HCT116 (cell line): ENCODE measurements at places on chromosomes 2 and 18. TPM values are rescaled to one million over a fixed set of nuclear protein-coding genes. Genes with fewer than 3 reads are reported as not detected.

Gene FHOD3
- 4.0 TPM for total RNA-seq

Gene BOLL
- total RNA-seq, result not detected

Gene B4GALT6
- 16.1 TPM for total RNA-seq

Gene TTC32
- 6.3 TPM for total RNA-seq

Gene BBS5
- 4.6 TPM for total RNA-seq

Gene CACNB4
- total RNA-seq, result 2.0 TPM

- H3K36me3 ChIP-seq, result no peaks in the 10 kb centered on the region
- H3K27me3 ChIP-seq, result peaks cover 3% of the 10 kb centered on the region; the same call in 1 of the 2 replicates
Measured at GRCh38 chr18:45671321-45671720, 52.7 kb upstream of the SLC14A1 start.

DNA sequence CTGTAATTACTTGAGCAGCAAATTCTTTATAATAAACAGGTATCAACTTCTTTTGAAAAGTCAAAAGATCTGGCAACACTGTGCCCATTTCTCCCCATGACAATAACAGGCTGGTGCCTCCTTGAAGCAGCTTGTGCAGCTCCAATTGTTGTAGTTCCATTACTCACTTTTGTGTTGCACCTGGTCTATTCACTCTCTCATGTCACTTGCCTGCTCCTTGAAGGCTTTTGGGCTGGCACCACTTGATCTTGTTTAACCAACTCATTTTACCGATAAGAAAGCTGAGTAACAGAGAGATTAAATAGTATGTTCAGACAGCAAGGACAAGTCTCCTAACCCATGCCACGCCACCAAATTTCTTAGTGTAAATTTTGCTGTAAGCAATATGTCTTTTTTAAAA lies 314.5 kb downstream of the OSR1 start:
- H3K4me1 ChIP-seq, result no peaks in the 10 kb centered on the region
- no peak for DNase-seq
- peaks cover 13% of the 10 kb centered on the region; the same call in 1 of the 2 replicates for H3K27me3 ChIP-seq
- H3K36me3 ChIP-seq, result no peaks in the 10 kb centered on the region
- no peak overlapping the region for H3K4me3 ChIP-seq

DNA sequence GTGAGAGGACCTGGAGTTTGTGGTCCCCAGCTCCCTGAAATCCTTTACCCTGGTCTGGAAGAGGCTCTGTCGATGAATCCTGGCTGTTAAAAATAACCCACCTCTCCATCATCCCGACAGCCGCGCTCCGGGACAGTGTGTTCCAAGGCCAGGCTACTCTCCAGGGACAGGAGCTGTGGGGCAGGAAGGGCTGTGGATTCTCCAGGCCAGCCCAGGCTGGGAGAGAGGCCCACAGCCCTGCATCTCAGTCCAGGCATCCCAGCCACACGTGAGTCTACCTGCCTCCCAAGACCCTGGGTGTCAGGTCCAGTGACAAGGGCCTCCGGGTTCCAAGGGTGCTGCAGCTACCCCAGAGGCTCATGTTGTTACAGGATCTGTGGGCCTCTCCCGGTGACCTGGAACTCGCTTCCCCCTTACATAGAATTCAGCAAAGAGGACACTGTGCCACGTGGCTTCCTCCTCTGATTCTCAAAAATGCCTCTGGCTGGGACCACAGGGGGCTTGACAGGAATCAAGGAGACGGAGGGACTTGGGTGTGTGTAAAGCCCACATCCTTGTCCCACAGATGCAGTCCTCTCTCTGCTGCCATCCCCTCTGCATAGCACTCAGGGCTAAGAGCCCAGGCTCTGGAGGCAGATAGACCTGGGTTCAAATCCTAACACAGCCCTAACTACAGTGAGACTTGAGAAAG lies 17.3 kb downstream of the ADRA2B start:
- H3K27ac ChIP-seq, result no peak overlapping the region
- H3K36me3 ChIP-seq, result no peaks in the 10 kb centered on the region
- DNase-seq, result no peak

- no peak overlapping the region for H3K27ac ChIP-seq
- no peak overlapping the region for H3K4me3 ChIP-seq
- peaks cover 3% of the 10 kb centered on the region; the same call in 1 of the 2 replicates for H3K4me1 ChIP-seq
- H3K36me3 ChIP-seq, result no peaks in the 10 kb centered on the region
- no peak for DNase-seq
Measured at GRCh38 chr2:173666171-173666888, 298.8 kb downstream of the SP3 start.

- H3K27me3 ChIP-seq, result no peaks in the 10 kb centered on the region
- DNase-seq, result no peak
- H3K4me1 ChIP-seq, result peaks cover 4% of the 10 kb centered on the region; the same call in 1 of the 2 replicates
- H3K36me3 ChIP-seq, result no peaks in the 10 kb centered on the region
- H3K27ac ChIP-seq, result no peak overlapping the region
Measured at GRCh38 chr2:70932631-70933230, 3.0 kb upstream of the ATP6V1B1 start.

- H3K27ac ChIP-seq, result no peak overlapping the region
- DNase-seq, result no peak
- H3K36me3 ChIP-seq, result no peaks in the 10 kb centered on the region
- H3K4me1 ChIP-seq, result no peaks in the 10 kb centered on the region
Measured at GRCh38 chr2:62032096-62032495, 126.6 kb downstream of the COMMD1 start.

GRCh38 chr2:174545240-174545639 lies 52.4 kb downstream of the WIPF1 start:
- no peaks in the 10 kb centered on the region for H3K36me3 ChIP-seq
- no peaks in the 10 kb centered on the region for H3K27me3 ChIP-seq
- no peak overlapping the region for H3K27ac ChIP-seq
- no peak overlapping the region for H3K4me3 ChIP-seq

DNA sequence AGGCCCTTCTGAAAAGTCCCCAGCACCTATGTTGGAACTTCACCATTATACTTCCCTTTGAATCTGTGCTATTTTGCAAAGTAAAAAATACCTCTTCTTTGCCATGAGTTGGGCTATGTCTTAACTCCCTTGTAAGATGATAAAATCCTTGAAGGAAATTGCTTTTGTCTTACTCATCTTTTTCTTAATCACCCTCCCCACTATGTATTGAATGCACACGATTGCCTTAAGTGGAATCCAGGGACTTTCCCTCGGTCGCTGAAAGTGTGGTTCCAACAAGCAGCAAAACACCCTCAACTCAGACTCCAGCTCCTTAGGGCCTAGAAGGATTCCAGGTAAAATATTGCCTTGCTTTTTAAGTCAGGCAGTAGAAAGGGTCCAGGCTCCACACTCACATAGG lies 173.2 kb upstream of the ARL4C start:
- no peak overlapping the region for H3K4me3 ChIP-seq
- H3K27ac ChIP-seq, result no peak overlapping the region
- no peaks in the 10 kb centered on the region for H3K36me3 ChIP-seq
- peaks cover 24% of the 10 kb centered on the region for H3K4me1 ChIP-seq
- DNase-seq, result no peak
- H3K27me3 ChIP-seq, result no peaks in the 10 kb centered on the region

- H3K27ac ChIP-seq, result no peak overlapping the region
- H3K4me1 ChIP-seq, result no peaks in the 10 kb centered on the region; the same call in 1 of the 2 replicates
- no peak overlapping the region for H3K4me3 ChIP-seq
- DNase-seq, result no peak
- no peaks in the 10 kb centered on the region for H3K27me3 ChIP-seq
Measured at GRCh38 chr2:209942936-209943605, 59.4 kb upstream of the RPE start.

GRCh38 chr18:12431561-12431960 lies 23.8 kb downstream of the PRELID3A start:
- H3K36me3 ChIP-seq, result no peaks in the 10 kb centered on the region; the same call in 1 of the 2 replicates
- H3K27me3 ChIP-seq, result no peaks in the 10 kb centered on the region
- H3K27ac ChIP-seq, result no peak overlapping the region
- no peak for DNase-seq
- H3K4me1 ChIP-seq, result no peaks in the 10 kb centered on the region
- H3K4me3 ChIP-seq, result no peak overlapping the region

- DNase-seq, result no peak
- H3K4me1 ChIP-seq, result no peaks in the 10 kb centered on the region; the same call in 1 of the 2 replicates
- 0 out of 2 replicates have a peak, but pooled peaks cover 5% of the 10 kb centered on the region for H3K27me3 ChIP-seq
- no peak overlapping the region for H3K27ac ChIP-seq
- no peak overlapping the region for H3K4me3 ChIP-seq
Measured at GRCh38 chr2:1287427-1287826, 125.8 kb upstream of the TPO start.

DNA sequence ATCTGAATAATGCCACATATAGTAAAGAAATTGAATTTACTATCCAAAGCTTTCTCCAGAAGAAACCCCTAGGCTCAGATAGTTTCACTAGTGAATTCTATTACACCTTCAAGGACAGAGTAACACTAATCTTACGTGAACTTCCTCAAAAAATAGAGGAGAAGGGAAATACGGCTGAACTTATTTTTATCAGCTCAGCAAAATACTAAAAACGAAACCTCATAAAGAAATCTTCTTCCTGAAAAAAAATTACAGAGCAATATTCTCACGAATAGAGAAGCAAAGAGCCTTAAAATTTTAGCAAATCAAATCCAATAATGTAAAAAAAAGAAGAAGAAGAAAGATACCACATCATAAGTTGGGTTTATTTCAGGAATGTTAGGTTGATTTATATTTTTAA lies 14.7 kb downstream of the CAPN13 start:
- H3K4me1 ChIP-seq, result no peaks in the 10 kb centered on the region
- H3K27ac ChIP-seq, result no peak overlapping the region
- H3K36me3 ChIP-seq, result no peaks in the 10 kb centered on the region
- no peak for DNase-seq
- peaks cover 42% of the 10 kb centered on the region for H3K27me3 ChIP-seq
- no peak overlapping the region for H3K4me3 ChIP-seq

- H3K27me3 ChIP-seq, result no peaks in the 10 kb centered on the region
- H3K27ac ChIP-seq, result no peak overlapping the region
- H3K36me3 ChIP-seq, result no peaks in the 10 kb centered on the region
- H3K4me3 ChIP-seq, result no peak overlapping the region
- H3K4me1 ChIP-seq, result no peaks in the 10 kb centered on the region
- DNase-seq, result no peak
Measured at GRCh38 chr2:203915256-203915655, 21.3 kb upstream of the ICOS start.

DNA sequence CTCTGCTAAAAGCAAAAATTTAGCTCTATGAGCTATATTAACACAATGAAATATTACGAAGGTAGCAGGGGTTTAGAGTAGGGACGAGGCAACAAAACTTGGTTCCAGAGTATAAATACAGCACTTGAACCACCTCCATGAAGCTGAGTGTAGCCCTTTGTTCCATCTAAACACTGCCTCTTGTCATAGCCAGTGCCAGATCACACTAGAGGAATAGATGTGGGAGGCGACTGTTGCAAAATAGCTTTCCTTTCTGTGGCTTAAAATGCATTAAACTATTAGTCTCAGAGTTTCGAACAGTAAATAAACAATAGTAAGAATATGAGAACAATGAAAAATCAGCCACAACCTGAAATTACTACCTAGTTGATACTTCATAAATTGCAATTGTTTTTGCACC lies 29.8 kb downstream of the PIEZO2 start:
- DNase-seq, result no peak
- no peaks in the 10 kb centered on the region for H3K4me1 ChIP-seq
- H3K27ac ChIP-seq, result no peak overlapping the region
- no peak overlapping the region for H3K4me3 ChIP-seq
- peaks cover 11% of the 10 kb centered on the region for H3K27me3 ChIP-seq

DNA sequence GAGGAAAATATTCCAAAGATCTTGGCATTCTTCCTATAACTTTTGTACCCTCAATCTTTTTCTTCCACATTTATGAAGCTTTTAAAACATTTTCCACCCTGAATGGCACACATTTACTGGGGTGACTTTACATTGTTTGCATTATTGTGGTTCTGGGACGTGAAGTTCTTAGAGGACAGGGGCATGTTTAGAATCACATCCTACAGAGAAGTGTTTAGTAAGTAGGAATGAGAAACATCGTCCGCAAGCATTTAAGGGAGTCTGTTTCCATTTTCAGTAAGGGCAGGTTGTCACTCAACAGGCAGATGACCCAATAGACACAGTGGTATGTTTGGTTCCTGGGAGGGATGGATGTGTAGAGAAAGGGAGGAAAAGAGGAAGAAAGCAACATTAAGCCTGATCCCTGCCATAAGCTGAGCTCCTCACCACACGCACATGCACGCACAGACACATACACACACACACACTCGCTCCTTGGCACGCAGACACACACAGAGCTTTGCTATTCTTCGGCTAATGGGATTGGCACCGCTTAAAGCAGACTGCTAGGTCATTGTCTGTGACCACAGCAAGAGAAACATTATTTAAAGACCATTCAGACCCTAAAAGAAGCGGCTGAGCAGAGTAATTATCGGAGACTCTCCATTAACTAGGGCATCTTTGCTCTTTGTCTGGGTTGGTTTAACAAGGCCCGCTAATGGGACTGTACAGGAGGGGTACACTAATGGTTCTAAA lies 14.2 kb upstream of the PLEKHM3 start:
- no peaks in the 10 kb centered on the region for H3K4me1 ChIP-seq
- DNase-seq, result no peak
- H3K27me3 ChIP-seq, result no peaks in the 10 kb centered on the region
- no peak overlapping the region for H3K4me3 ChIP-seq
- H3K36me3 ChIP-seq, result no peaks in the 10 kb centered on the region
- H3K27ac ChIP-seq, result no peak overlapping the region

- no peaks in the 10 kb centered on the region for H3K4me1 ChIP-seq
- no peak overlapping the region for H3K4me3 ChIP-seq
- H3K27ac ChIP-seq, result no peak overlapping the region
Measured at GRCh38 chr2:134461511-134461910, 207.6 kb downstream of the MGAT5 start.

GRCh38 chr18:59446012-59446411 lies 86.9 kb upstream of the LMAN1 start:
- H3K4me3 ChIP-seq, result no peak overlapping the region
- no peak overlapping the region for H3K27ac ChIP-seq

DNA sequence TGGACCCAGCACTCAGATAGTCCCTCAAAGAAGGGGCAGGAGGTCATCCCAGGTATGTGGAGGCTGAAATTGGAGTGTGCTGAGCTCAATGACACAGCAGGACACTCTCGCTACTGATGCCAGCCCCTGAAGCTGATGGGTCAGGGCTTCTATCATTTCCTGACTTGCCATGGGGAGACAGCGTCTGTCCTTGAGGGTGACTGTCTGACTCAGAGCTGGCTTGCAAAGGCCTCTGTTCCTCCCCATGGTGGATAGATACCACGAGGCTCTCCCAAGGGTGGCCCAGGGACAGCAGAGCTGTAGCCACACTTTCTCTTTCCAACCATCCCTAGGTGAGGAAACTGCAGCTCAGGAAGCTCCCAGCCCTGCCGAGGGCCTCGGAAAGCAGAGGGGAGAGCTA lies 10.8 kb downstream of the ALPG start:
- DNase-seq, result no peak
- no peaks in the 10 kb centered on the region for H3K36me3 ChIP-seq
- H3K27ac ChIP-seq, result no peak overlapping the region
- no peak overlapping the region for H3K4me3 ChIP-seq
